Hippocampal formation (tissue), 2 donors: ENCODE measurements at places on chromosomes 12 and 14.

DNA sequence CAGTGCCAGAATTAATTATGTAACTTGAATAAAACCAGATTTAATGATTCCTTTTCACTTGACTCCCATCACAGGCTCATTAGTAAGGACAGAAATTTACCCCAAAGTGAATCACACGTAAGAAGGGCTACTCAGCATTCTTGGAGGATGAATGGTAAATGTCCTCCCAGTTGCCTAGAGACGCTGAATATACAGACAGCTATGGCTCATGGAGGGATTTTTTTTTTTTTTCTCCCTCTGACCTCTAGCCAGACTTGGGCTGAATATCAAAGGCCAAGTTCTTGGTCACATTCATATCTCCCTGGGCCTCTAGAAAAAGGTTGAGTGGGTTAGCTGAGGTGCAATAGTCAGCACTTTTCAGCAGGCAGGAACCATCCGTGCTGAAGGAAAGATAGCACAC lies 77.5 kb downstream of the PHLDA1 start:
- DNase-seq, result no peak

DNA sequence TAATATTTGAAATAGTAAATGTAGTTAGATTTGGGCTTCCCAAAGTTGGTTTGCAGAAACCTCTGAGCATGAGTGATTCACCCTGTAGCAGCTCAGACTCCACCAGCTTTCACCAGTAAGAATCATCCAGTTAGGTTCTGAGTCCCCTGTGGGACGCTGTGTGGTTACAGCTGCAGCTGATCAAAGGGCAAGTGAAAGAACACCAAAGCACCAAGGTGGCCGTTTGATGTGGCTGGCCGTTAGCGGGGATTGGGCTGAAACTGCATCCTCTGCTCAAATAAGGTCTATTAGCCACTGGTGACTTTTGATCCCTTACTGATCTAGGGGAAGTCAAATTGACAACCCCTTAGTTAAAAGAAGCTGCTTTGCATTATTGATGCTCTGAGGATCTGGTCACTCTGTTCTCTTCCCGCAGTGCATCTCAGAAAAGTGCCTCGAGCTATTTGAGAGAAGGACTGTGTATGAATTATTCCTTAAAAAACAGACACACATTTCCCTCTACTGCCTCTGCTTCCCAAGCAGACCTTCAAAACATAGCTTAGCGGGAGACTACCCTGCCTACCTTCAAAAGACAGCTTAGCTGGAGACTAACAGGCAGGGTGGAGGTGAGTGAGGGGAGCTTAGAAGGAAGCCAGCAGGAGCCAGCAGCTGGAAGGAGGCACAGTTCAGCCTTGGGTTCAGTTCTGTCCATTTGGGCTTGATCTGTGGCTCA lies 3.7 kb downstream of the ABHD12B start:
- DNase-seq, result no peak

DNA sequence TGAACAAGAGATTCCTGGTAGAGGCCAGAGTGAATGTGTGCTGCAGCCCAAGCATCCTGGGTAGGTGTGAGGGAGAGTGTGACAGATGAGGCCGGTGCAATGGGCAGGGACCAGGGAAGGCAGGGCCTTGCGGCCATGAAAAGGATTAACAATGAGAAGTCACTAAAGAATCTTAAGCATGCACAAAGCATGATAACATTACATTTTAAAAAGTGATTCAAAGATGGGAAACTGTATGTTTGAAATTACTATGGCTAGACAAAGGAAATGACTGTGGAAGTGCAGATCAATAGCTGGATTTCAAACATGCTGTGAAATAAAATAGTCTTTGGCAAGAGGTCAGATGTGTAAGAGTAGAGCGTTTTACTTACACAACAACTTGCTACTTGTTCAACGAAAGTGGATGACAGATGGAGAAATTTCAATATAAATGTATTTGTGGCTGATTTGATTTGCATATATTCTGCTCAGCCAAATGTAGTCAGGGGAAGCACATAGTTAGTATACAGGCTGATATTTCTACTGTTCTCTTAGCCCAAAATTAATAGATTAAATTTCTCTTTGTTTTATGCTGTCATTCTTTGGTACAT lies 175.5 kb downstream of the CCDC59 start:
- DNase-seq, result no peak

- no peak for DNase-seq
Measured at GRCh38 chr12:56808954-56809353, 45.8 kb downstream of the HSD17B6 start.

DNA sequence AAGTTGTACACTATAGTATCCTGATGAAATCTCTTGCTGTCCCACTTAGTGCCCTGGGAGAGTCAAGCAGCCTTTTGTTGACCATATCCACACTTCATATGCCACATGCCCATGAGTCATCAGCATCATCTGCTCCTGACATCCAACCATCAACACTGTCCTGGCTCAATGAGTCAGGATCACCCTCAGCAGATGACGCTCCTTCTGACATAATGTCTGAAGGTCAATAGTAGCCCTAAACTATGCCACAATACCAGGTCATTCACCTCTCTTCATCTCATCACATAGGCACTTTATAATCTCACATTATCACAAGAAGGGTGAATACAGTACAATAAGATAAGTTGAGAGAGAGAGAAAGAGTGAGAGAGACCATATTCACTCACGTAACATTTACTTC lies 369.0 kb upstream of the FAR2 start:
- DNase-seq, result no peak
